ENCODE measurements at places on chromosomes 5 and 9.

GRCh38 chr5:115124741-115125140 is 45.0 kb downstream of the TRIM36 start:
- DNase-seq: no peak

DNA sequence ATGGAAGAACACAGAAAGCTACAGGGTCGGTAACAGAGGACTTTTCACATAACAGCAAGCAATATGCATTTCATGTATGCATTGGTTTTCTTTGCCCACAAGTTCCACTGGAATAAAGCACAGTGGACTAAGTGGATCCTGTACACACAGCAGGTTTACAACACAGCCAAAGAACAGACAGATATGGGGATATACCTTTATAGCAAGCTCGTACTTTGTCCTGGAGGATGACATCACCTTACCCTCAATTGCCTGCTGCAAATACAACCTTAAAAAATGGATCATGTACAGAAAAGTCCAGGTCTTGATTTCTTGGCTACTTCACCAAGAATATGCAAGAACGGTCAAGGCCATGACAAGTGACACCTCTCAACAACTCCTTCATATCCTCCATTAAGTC is 1445.5 kb downstream of the MAT2B start:
- DNase-seq: no peak

- DNase-seq: no peak
These were observed 372.6 kb downstream of the ZNF608 start for GRCh38 chr5:124373883-124374282.

DNA sequence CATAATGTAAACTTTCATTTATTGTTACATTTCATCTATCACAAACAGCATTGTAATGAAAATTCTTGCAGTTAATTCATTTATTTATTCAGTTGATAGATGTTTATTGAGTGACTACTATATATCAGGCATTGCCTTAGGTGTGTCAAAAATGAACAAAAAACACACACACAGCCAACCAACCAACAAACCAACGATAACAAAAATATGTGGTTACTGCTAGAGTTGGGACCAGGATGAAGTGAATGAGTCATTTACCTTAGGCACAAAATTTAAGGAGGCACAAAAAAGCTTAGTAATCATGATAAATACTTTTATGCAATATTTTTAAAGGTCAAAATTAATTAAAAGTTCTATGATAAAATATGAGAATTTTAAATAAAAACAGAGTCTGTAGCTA is 223.4 kb downstream of the CSNK1G3 start:
- no peak for DNase-seq

DNA sequence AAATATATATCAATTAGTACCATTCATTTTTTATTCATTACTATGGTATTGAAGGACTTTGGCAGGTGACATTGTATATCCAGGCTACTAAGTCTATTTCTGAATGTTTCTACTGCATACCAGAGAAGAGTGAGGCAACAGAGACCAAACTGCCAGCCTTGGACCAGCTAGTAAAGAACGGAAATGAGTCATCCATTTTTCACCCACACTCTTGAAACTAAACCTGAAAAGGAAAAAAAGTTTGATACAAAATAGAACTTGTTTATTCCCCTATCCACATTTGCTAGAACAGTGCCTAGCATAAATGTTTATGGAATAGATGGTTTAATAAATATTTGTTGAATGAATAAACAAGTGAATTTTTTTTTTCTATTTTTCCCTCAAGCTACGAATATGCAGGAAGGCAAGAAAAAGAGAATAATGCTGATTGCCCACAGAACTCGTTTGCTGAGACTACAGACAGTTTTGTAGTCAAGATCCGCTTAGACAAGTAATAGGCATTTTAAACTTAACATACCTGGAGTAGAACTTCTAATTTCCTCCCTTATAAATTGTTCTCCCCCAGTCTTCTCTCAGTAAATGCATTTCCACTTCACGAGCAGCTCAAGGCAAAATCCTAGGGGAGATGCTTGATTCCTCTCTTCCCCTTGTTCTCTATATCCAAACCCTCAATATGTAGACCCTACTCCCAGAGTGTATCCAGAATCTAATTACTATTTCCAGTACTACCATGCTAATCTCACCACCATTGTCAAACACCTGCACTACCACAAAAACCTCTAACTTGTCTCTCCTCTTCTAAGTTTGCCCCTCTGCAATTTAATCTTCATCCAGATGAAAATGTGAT is 146.2 kb upstream of the RASA1 start:
- DNase-seq: peak; percentile 60

DNA sequence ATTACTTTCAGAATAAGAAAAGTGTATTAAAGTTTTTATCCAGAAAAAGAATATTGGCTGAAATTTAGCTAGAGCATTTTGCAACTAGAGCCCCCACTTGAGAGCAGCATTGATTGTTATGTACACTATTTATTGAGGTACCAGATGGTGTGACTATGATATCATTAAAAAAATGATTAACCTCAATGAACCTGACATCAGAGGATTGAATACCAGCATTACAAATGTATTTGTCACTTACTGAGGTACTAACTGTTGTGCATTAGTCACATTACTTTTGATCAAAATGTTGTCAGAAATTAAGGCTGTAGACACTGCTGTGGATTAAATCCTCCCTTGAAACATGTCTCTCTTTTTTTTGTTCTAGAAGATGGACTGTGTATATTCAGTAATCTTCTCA is 127.8 kb upstream of the DHFR start:
- DNase-seq: no peak

GRCh38 chr9:17938035-17938655 is 359.3 kb downstream of the SH3GL2 start:
- no peak for DNase-seq

DNA sequence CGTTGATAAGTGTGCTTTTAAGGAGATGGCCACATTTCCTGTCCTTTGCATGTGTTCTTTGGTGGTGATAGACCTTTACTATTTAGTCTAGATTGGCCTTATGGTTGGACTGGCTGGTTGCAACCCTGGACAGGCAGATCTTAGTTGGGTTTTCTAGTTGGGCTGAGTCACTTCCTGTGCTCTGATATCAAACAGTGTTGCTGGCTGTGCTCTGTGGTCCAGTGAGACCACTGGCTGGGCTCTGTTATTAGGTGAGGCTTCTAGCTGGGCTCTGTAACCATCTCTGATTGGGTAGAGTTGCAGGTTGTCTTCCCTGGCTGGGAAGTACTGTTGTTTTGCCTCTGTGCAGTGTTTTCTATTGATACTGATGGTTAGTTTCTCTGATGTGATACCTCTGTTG is 432.5 kb downstream of the LRRC70 start:
- DNase-seq: no peak

DNA sequence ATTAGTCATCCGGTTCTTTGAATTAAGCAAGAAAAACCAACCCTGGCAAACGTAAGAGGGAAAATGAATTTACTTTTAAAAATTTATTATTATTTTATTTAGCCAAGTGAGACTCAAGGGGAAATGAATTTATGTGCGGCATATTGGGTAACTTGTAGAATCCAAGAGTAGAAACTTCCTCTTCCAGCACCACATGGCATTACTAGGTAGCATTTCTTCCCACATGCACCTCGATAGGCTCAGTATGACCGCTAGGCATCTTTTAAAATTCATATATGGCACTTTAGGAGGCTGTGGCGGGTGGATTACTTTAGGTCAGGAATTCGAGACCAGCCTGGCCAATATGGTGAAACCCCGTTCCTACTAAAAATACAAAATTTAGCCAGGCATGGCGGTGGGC is 17.6 kb upstream of the MYO10 start:
- no peak for DNase-seq

- DNase-seq: no peak
These were observed 18.0 kb downstream of the FAM174A start for GRCh38 chr5:100553209-100553608.

- no peak for DNase-seq
These were observed 274.9 kb downstream of the GADD45G start for GRCh38 chr9:89879701-89880100.

GRCh38 chr5:113311301-113311700 is 123.5 kb downstream of the TSSK1B start:
- no peak for DNase-seq

GRCh38 chr9:121972501-121972981 is 120.6 kb downstream of the TTLL11 start:
- no peak for DNase-seq

DNA sequence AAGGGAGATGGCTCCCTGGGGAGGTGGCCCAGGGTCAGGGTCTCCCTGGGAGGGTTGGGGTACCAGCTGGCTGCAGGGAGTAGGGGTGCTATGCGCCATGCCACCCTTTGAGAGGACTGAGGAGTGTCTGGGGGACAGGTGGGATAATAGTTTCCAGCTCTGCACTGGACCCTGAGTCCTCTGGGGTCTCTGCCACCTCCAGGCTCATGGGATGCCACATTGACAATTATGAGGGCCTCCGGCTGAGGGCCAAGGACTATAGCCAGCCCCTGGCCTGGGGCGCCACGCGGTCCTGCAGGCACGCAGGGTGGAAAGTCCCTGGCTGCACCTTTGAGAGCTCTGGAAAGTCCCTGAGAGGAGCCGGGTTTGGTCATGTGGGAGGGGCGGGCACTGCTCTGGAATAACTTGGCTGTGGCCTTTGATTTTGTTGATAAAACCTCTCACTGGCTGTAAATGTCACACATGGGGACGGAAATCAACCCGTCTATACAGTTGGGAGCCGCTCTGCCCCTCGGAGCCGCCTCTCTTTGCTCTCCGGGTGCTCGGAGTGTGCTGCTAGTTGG is 16.0 kb downstream of the TRAF2 start:
- DNase-seq: peak; percentile 90

- DNase-seq: no peak
These were observed 707 bp downstream of the PIP5K1B start for GRCh38 chr9:68705531-68706362.

GRCh38 chr5:41334221-41334620 is 120.9 kb upstream of the C6 start:
- no peak for DNase-seq

GRCh38 chr9:128294142-128294541 is 18.1 kb downstream of the SWI5 start:
- no peak for DNase-seq

DNA sequence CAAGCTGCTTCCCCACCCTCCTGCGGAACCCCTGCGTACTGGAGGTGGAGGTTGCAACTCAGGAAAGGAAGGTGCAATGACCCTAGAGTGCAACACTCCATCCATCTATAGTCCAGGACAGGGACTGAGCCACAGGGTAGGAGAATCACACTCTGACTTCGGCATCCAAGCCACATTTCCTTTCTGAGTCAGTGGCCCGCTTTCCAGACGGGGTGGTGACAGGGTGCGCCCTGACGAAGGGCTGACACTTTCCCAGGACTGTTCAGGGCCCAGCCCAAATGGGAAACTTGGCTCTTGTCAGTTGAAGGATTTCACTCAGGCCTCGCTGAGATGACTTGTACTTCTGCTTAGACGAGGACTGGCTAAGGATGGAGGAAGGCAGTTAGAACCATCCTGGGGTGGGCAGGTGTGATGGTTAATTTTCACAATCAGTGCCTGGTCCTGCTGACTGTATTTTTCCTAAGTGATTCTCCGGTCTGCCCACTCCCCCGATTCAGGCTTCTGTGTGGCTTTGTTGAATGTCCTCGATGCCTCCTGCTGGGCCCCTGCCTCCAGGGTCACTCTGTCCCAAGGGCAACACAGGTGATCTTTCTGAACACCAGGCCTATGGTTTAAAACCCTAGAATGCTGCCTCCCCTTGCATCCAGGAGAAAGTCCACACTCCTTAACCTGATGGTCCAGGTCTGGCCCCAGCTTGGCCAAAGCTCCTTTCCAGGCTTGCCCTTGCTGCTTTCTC is 228.1 kb downstream of the FSTL4 start:
- no peak for DNase-seq

DNA sequence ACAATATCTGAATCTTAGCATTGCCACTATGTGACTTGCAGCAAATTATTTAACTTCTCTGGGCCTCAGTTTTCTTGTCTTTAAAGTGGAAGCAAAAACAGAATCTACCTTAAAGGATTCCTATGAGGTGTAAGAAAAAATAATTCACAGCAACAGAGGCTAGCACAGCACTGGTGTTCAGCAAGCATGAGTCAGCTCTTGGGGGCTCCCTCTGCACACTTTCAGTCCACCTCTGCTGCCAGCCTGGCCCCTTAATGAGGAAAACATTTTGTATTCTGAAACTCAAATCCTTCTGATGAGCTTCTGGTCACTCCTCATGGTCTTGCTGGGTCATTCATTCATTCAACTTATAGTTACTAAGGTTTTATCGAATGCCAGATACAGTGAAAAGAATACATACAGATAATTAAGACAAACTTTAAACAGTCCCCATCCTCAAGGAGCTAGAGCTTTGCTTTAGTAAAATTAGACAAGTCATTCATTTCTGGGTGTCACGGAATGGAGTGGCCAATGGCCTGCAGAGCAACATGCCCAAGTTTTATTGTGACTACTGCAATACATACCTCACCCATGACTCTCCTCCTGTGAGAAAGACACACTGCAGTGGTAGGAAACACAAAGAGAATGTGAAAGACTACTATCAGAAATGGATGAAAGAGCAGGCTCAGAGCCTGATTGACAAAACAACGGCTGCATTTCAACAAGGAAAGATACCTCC is 26.8 kb upstream of the IQGAP2 start:
- DNase-seq: no peak

DNA sequence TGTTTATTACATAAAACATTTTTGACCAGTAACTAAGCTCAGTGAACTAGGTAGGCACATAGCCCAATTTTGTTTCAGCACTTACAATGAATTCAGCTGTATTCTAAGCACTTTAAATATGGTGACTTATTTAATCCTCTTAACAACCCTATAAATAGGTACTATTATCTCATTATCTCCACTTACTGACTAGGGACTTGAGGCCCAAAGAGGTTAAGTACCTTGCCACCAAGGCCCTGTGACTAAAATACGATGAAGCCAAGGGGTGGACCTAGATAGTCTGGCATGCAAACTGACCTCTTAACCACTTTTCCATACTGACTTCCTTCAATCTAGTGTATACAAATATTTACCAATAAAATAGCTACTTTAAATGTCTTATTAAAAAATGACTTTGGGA is 266.4 kb downstream of the ZNF608 start:
- no peak for DNase-seq

- no peak for DNase-seq
These were observed 440.9 kb upstream of the EDIL3 start for GRCh38 chr5:84825606-84826005.

DNA sequence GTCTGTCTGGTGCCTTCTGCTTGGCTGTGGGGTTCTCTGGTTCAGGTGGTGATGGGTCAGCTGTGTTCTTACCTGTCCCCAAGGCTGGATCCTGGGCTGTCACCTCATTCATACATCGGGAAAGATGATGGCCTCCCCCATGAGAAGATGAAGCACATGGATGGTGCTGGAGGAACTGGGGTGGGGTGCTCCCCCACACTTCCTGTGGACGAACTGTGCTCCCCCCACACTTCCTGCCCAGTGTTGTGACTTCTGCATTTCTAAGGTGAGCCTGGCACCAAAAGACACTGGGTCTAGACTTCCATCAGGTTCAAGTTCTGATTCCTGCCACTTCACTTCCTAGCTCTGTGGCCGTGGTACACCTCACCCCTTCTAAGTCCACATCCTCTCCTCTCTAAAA is 4.3 kb upstream of the SURF6 start:
- no peak for DNase-seq

DNA sequence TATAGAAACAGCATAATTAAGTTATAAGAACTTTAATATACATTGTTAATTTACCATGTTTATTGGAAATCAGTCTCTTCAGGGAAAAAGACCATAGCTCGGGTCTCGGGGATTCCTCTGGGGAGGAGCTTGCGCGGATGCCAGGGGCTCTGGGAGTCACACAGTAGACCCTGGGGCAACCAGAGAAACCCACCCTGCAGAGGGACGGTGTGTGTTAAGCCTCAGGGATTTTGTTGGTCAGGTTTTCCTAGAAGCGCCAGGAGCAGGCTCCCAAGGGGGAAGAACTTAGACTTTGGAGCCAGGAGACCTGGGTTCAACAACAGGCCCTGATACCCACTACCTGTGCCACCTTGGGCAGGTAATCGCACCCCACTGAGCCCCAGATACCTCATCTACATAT is 297.9 kb downstream of the MED10 start:
- DNase-seq: no peak

All from CD4-positive, alpha-beta T cell treated with Interleukin-21 for 1 hour (primary cell).